NCI-H1417 treated with DMSO at 0.1 percent for 48 hours (cell line): ENCODE measurements at places on chromosomes 2 and 18.

DNA sequence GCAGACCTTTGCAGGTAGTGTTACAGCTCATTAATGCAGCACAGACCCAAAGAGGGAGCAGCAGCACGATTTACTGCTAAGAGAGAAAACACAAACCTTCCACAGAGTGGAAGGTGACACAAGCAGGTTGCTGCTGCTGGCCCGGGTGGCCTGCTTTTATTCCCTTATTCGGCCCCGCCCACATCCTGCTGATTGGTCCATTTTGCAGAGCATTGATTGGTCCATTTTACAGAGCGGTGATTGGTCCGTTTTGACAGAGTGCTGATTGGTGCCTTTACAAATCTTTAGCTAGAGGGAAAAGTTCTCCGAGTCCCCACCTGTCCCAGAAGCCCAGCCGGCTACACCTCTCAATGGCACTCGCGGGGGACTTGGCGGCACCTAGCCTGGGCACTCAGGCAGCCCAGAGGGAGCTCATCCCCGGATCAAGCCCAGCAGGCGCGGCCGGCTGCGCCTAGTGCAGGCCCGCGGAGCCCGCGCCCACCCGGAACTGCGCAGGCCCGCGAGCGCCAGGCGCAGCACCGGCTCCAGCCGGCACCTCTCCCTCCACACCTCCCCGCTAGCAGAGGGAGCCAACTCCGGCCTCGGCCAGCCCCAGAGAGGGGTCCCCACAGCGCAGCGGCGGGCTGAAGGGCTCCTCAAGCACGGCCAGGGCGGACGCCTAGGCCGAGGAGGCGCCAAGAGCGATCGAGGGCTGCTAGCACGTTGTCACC is 825.6 kb upstream of the HS6ST1 start:
- DNase-seq = no peak

- DNase-seq = no peak
These were observed 500.2 kb upstream of the SPRED2 start for GRCh38 chr2:65932571-65932970.

DNA sequence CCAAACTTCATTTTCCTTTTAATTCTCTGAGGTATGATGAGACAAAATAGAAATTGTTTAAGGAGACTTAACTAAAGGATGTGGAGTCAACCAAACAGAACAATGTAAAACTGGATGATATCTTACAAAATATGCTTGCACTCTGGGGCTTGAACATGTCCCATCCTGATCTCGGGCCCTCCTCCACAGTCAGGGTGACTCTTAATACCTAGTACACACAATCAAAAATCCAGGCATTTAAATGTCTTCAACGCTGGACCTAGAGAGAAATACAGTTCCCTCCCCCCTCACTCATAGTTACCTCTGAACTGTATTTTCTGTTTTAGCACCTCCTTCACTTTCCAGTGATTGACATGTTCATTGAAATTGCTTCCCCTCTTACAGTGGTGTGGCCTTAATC is 36.9 kb upstream of the SERPINB2 start:
- no peak for DNase-seq

- no peak for DNase-seq
These were observed 28.0 kb downstream of the SH2D6 start for GRCh38 chr2:85446296-85447221.

DNA sequence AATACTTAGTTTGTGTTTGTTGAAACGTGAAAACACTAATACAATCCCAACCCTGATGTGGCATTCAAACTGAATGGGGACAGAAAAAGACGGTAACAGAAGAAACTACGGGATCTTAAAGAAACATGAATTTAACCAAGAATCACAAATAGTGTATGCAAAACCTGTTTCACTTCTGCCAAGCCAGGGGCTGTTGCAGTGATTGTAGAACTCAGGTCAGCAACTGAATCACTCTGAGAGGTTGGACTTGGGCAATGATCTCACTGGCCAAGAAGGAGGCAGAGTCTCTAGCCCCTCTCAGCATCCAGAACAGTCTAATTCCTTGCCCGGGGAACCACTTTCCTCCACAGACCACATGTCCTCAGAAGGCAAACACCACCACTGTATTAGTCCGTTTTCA is 54.9 kb upstream of the CRIM1 start:
- no peak for DNase-seq

- DNase-seq = no peak
These were observed 78.1 kb downstream of the CIB4 start for GRCh38 chr2:26562811-26563645.

DNA sequence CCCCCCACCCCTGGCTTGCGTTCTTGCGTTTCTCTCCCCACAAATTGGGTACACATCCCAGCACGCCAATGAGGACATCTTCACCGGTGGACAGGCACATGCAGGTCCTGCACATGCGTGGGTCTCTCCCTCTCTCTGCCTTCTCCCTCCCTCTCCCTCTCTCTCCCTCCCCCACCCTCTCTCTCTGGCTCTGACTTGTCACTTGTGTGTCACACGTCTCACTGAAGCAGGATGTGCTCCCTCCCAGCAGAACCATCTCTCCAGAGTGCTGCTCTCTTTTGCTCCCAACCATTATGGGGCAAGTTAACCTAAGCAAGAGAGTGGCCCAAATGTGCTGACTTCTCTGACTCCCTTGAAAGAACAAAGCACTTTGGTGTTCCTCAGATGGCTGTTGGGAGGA is 120.8 kb upstream of the CAB39 start:
- DNase-seq = no peak

GRCh38 chr2:101758001-101758400 is 60.5 kb downstream of the MAP4K4 start:
- no peak for DNase-seq
